ENCODE measurements at places on chromosomes 2 and 18.

- no peak for DNase-seq
Observed at GRCh38 chr2:236661061-236661761, 91.6 kb downstream of the ACKR3 start.

GRCh38 chr2:50974940-50975339, 57.0 kb downstream of the NRXN1 start:
- no peak for DNase-seq

DNA sequence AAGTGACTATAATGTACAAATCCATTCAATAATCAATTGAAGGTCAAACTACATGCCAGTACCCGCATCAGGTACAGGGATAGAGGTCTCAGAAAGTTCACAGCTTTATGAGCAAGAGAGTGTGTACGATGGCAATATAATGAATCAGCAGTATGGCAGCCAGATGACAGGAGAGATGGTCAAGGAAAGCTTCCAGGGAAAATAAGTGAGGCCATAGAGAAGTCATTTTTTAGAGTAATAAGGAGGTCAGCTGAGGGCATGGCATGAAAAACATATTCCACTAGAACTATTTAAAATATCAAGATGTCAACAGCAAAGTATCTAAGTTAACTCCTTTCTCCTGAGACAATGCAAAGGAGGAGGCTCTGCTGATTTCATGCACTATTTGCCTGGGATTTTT, 108.0 kb downstream of the SLC8A1 start:
- DNase-seq: no peak

DNA sequence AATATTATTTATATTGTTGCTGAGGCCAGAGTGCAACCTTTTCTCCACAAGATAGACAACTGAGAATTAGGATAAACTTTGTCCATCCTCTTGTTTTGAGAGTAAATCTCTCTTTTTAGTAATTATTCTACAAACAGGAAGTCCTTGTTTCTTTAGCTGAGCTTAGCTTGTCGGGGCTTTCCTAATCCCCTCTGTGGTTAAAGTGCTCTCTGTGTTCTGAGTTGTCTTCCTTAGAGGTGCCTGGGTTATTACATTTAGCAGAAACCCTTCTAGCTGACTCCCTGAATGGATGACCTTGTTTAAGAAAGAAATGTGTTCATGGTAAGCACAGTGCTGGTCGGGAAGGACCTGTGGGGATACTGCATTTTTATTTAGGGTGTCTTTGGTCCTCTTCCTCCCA, 12.7 kb downstream of the USP39 start:
- DNase-seq: no peak

- DNase-seq: no peak
Observed at GRCh38 chr2:184517402-184517801, 80.9 kb upstream of the ZNF804A start.
